ENCODE measurements at places on chromosomes 13 and 19.

GRCh38 chr13:80118099-80118498 lies 222.8 kb downstream of the SPRY2 start:
- DNase-seq = no peak

DNA sequence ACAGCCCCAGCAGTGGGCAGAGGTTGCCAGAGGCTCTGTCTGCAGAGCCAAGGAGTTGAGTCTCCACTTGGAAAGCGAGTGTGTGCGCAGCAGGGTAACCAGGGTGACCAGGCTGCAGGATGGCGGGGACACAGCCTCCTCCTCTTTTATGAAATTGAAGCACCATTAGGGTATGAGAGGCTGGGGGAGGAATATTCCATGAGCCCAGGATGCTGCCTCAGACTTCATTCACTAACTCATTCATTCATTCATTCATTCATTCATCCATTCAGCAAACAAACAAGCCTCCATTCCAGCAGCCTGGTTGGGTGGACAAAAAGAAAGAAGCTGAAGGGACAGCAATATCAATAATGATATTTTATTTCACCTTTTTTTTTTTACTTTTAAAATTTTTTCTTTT lies 6.6 kb upstream of the LMTK3 start:
- no peak for DNase-seq

GRCh38 chr19:32407004-32407992 lies 1.7 kb downstream of the DPY19L3 start:
- DNase-seq = no peak

GRCh38 chr19:8642561-8642960 lies 12.1 kb downstream of the NFILZ start:
- DNase-seq = no peak

DNA sequence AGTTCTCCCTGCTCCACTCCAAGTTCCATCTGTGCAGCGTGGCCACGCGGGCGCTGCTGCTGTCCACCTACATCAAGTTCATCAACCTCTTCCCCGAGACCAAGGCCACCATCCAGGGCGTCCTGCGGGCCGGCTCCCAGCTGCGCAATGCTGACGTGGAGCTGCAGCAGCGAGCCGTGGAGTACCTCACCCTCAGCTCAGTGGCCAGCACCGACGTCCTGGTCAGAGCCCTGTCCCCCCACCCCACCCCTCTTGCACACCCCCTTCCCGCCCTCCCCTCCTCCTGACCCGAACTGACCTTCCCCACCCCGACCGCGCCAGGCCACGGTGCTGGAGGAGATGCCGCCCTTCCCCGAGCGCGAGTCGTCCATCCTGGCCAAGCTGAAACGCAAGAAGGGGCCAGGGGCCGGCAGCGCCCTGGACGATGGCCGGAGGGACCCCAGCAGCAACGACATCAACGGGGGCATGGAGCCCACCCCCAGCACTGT lies 11.6 kb downstream of the FUZ start:
- DNase-seq = no peak

DNA sequence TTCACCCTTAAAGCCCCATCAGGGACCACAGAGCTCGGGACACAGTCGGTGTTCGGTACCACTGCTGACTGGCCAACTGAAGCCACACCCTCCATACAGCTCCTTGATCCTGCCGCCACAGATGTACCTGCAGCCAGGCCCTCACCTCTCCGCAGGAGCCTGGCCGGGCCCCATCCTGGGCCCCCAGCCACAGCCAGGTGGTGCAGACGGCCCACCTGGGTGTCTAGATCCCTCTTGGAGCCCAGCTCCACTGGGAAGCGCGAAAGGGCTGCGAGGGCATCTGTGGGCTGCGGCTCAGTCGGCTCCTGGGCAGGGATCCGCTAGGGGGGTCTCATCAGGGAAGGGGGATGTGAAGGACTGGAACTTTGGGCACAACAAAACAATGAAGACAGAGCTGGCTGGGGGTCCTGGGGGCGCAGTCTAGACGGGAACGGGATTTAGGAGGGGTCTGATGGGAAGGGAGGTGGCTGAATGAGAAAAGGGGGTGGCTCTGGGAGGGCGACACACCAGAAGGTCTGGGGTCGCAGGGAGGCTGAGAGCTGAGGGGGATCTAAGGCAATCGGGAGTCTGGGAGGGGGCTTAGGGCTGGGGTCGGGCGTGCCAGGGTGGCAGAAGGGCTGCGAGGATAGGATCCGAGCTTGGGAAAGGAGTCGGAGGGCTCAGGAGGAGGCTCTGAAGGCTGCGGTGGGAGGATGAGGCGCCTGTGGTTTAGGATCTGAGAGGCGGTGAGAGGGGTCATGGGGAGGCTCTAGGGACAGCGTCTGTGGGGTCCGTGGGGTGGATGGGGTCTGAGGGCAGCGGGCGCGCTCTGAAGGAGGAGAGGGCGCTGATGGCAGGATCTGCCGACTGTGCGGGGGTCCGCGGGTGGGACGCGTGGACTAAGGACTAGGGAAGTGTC lies 15.8 kb downstream of the PRODH2 start:
- no peak for DNase-seq

DNA sequence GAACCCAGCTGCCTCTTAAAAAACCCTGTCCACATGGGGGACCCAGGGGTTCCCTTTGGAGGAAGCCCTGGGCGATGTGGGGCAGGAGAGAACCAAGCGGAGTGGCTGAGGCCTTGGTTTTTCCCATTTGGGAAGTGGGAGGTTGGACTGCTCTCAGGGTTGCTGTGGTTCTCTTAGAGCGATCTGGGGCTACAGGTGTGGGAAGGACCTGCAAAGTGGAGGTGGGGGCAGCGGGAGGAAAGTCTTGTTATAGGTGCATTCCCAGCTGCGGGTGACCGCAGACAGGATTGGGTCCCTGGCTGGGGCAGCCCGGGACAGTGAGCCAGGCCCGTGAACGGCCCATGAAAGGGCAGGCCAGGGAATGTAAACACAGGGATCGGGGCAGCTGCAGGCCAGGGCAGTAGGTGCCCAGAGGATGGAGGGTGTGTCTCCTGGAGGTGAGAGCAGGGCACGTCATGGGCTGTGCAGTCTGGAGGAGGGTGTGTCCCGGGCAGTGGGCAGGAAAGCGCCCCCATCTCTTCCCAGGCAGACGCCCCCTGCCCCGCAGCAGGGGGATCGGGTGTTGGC lies 814 bp downstream of the SLC25A23 start:
- no peak for DNase-seq

- DNase-seq = no peak
These were observed 33.1 kb downstream of the PEX11G start for GRCh38 chr19:7455600-7456296.

DNA sequence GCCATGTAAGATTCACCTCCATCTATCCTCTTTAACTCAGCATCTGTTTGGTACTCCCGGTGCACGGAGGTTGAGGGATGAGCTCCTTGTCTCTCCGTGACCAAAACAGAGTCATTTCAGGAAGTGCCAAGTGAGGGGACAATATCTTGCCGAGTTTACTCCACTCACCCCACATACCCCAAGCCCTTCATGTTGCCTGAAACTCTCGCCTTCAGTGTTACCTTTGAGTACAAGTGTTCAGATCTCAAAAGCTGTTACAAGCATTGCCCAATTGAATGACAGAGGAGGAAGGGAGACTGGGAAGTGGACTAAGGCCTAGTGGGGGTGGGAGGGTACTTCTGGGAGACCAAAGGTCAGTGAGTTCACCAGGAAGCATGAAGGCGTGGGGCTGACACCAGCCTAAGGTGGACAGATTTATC lies 6.0 kb upstream of the SIGLEC12 start:
- DNase-seq = no peak
